Right atrium auricular region (tissue), 2 donors: ENCODE measurements at places on chromosomes 13 and 19. TPM values are rescaled to one million over a fixed set of nuclear protein-coding genes. Genes with fewer than 3 reads are reported as not detected.
A peak's percentile ranks its signal among the peaks of the same experiment; 100 is the strongest.

- DNase-seq, result no peak
- H3K4me3 ChIP-seq, result no peak overlapping the region
- no peaks in the 10 kb centered on the region for H3K27me3 ChIP-seq
These were observed 504.8 kb downstream of the SLITRK1 start for GRCh38 chr13:83377491-83377890.

- H3K4me3 ChIP-seq, result no peak overlapping the region
- no peaks in the 10 kb centered on the region for H3K4me1 ChIP-seq
- H3K27ac ChIP-seq, result no peak overlapping the region
- DNase-seq, result no peak
These were observed 70.2 kb upstream of the ZDHHC20 start for GRCh38 chr13:21529146-21529893.

PCSK4 gene
- 1.0 TPM for total RNA-seq

ANKRD24 gene
- total RNA-seq, result 1.7 TPM

GRCh38 chr13:27830010-27830409 lies 37.7 kb downstream of the GSX1 start:
- no peak overlapping the region for H3K4me3 ChIP-seq
- no peaks in the 10 kb centered on the region for H3K36me3 ChIP-seq
- no peak overlapping the region for H3K27ac ChIP-seq

CERS1 gene
- total RNA-seq, result 0.79 TPM

- H3K27me3 ChIP-seq, result no peaks in the 10 kb centered on the region
- peaks cover 36% of the 10 kb centered on the region for H3K4me1 ChIP-seq
- H3K27ac ChIP-seq, result no peak overlapping the region
- H3K36me3 ChIP-seq, result peaks cover 64% of the 10 kb centered on the region
These were observed 5.2 kb downstream of the UBXN6 start for GRCh38 chr19:4452230-4452990.

JAK3 gene
- total RNA-seq, result 0.93 TPM

DNA sequence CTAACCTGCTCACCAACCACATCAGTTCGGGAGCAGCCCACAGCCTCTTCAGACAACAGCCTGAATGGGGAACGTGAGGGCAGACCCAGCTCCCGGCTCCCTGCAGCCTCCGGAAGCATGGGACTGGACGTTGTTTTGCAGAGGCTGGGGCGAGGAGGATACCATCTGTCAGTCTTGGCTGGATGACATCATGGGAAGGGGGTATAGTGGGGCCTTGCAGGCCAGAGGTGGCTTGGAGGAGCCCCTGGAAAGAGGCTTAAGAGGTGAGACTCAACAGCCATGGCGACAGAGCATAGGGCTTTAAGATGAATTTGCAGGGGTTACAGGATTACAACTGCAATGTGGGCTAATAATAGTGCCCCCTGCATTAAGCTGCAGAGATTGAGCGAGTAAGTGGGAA lies 1.5 kb downstream of the FXYD3 start:
- no peaks in the 10 kb centered on the region for H3K36me3 ChIP-seq
- no peak overlapping the region for H3K27ac ChIP-seq
- H3K4me3 ChIP-seq, result no peak overlapping the region
- H3K4me1 ChIP-seq, result no peaks in the 10 kb centered on the region
- DNase-seq, result no peak

MTUS2 gene
- 34.6 TPM for total RNA-seq

- no peak overlapping the region for H3K4me3 ChIP-seq
- no peaks in the 10 kb centered on the region for H3K4me1 ChIP-seq
- DNase-seq, result no peak
- H3K27me3 ChIP-seq, result no peaks in the 10 kb centered on the region
These were observed 354.9 kb upstream of the SPRY2 start for GRCh38 chr13:80695841-80696240.

GRCh38 chr13:43196750-43197370 lies 173.5 kb downstream of the DNAJC15 start:
- H3K27me3 ChIP-seq, result no peaks in the 10 kb centered on the region
- no peak overlapping the region for H3K27ac ChIP-seq
- H3K4me1 ChIP-seq, result peaks cover 22% of the 10 kb centered on the region
- H3K36me3 ChIP-seq, result no peaks in the 10 kb centered on the region

DNA sequence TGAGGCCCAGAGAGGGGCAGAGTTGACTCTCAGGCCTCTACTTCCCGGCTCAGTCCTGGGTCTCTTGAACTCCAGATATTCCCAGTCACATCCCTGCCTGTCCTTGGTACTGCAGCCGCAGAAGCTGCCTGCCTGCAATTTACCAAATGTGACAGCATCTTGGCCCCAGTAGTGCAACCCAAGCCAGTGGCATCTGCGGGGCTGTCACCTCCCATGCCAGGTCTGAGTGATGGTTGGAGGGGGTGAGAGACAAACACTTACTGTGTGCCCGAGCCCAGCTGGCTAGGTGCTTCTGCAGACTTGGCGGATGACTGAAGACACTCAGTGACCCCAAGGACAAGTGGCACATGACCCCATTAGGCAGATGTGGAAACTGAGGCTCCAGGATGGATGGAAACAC lies 18.4 kb downstream of the ZNRF4 start:
- DNase-seq, result no peak
- no peak overlapping the region for H3K4me3 ChIP-seq
- no peaks in the 10 kb centered on the region for H3K36me3 ChIP-seq
- no peak overlapping the region for H3K27ac ChIP-seq
- H3K27me3 ChIP-seq, result no peaks in the 10 kb centered on the region

ZNF441 gene
- 2.0 TPM for total RNA-seq

GRCh38 chr13:30037766-30038165 lies 187.3 kb upstream of the UBL3 start:
- no peaks in the 10 kb centered on the region for H3K36me3 ChIP-seq
- no peak overlapping the region for H3K27ac ChIP-seq
- no peaks in the 10 kb centered on the region for H3K27me3 ChIP-seq
- no peak for DNase-seq
- no peak overlapping the region for H3K4me3 ChIP-seq
- H3K4me1 ChIP-seq, result no peaks in the 10 kb centered on the region

DNA sequence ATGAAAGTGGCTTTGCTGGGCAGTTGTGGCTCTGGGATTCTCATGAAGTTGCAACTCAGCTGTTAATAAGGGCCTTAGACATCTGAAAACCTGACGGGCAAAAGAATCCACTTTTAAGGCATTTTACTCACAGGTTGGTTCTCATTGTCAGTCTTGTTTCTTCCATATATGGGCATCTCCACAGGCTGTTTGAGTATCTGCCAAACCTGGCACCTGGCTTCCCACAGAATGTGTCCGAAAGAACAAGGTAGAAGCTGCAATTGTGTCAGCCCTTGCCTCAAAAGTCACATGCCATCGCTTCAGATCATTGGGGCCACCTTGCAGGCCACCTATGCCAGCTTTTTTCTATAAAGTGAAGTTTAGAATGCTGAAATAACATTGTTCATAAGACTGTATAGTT lies 102.4 kb downstream of the KCTD12 start:
- H3K36me3 ChIP-seq, result no peaks in the 10 kb centered on the region
- no peak overlapping the region for H3K4me3 ChIP-seq
- no peak for DNase-seq
- no peaks in the 10 kb centered on the region for H3K27me3 ChIP-seq
- no peak overlapping the region for H3K27ac ChIP-seq

SIGLEC12 gene
- total RNA-seq, result not detected

ZIM2 gene
- not detected for total RNA-seq

DNA sequence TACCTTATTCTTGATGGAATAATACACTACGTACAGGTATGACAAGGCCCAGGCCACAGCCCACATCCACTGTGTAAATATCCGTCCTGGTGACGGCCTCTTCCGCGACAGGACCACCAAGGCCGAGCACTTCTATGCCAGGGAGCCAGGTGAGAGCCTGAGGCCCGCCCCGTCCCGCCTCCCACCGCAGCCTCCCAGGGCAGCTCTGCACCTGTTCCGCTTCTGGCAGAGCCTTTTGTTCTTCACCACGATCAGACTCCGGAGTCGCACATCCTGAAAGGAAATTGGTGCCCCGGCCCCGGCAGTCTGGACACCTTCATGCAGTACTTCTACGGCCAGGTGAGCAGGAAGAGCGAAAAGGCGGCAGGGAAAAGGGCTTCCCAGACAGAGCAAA lies 10.6 kb upstream of the ZNF358 start:
- H3K27me3 ChIP-seq, result no peaks in the 10 kb centered on the region
- H3K4me3 ChIP-seq, result no peak overlapping the region
- no peaks in the 10 kb centered on the region for H3K36me3 ChIP-seq
- H3K27ac ChIP-seq, result no peak overlapping the region

- H3K27me3 ChIP-seq, result no peaks in the 10 kb centered on the region
- H3K4me1 ChIP-seq, result peaks cover 56% of the 10 kb centered on the region
- no peaks in the 10 kb centered on the region for H3K36me3 ChIP-seq
- peak overlapping the region; percentile 47 for H3K4me3 ChIP-seq
- H3K27ac ChIP-seq, result peak overlapping the region; percentile 93
These were observed 13.6 kb downstream of the IER2 start for GRCh38 chr19:13163609-13164342.

DNA sequence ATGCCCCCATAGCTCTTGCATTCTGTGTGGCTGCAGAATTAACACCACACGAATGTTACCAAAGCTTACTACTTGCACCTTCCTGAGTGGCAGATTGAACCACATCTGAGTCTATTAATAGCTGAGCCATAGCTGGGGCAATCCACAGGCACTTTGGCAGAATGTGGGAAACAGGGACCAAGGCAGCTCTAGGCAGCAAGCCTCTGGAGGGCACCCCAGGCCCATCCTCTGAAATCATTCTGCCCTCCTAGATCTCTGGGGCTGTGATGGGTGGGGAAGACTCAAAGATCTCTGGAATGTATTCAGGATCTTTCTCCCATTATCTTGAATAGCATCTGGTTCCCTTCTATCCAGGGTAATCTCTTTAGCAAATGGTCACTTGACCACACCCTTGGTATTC lies 139.3 kb downstream of the TNFRSF19 start:
- H3K27ac ChIP-seq, result no peak overlapping the region
- no peaks in the 10 kb centered on the region for H3K4me1 ChIP-seq
- H3K27me3 ChIP-seq, result no peaks in the 10 kb centered on the region
- H3K4me3 ChIP-seq, result no peak overlapping the region
- no peaks in the 10 kb centered on the region for H3K36me3 ChIP-seq
- no peak for DNase-seq

TMC4 gene
- total RNA-seq, result 2.8 TPM

DNA sequence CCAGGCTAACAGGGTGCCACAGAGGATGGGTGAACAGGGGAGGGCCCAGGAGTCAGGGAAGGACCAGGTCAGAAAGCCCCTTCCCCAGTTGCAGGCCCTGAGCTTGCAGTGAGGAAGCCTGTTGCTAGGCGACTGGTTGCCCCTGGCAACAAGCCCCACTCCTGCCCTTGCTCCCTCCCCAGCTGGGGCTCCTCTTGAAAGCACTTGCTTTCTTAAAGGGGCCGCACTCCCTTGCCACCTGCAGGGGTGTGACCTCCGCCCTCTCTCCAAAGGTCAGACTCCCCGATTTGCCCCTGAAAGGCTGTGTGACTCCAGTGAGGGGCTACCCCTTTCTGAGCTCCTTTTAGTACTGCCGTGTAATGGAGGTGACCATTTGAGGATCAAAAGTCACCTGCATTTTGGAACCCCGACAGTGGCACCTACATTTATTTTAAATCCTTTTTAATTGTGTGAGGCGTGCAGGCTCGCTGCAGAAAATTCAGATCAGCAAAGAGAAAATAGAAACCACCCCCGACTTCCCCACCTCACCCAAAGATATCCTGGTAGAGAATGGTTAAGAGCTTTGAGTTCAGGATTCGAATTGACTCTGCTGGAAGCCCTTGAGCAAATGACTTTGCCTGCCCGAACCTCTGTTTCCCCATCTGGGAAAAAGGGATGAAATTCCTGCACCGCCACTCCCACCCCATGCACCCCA lies 4.8 kb downstream of the FCHO1 start:
- no peak for DNase-seq
- no peaks in the 10 kb centered on the region for H3K27me3 ChIP-seq
- H3K27ac ChIP-seq, result no peak overlapping the region
- H3K36me3 ChIP-seq, result no peaks in the 10 kb centered on the region

GRCh38 chr13:64925284-64925683 lies 2304.9 kb downstream of the PCDH9 start:
- no peaks in the 10 kb centered on the region for H3K27me3 ChIP-seq
- H3K36me3 ChIP-seq, result no peaks in the 10 kb centered on the region
- H3K4me1 ChIP-seq, result no peaks in the 10 kb centered on the region
- DNase-seq, result no peak

GRCh38 chr19:7644550-7644877 lies 7.6 kb downstream of the STXBP2 start:
- no peak overlapping the region for H3K4me3 ChIP-seq
- no peaks in the 10 kb centered on the region for H3K4me1 ChIP-seq
- no peak for DNase-seq
- no peaks in the 10 kb centered on the region for H3K27me3 ChIP-seq
- no peak overlapping the region for H3K27ac ChIP-seq

ZNF415 gene
- total RNA-seq, result 24.7 TPM

- no peaks in the 10 kb centered on the region for H3K27me3 ChIP-seq
- no peak overlapping the region for H3K4me3 ChIP-seq
- no peaks in the 10 kb centered on the region for H3K36me3 ChIP-seq
- no peak overlapping the region for H3K27ac ChIP-seq
- H3K4me1 ChIP-seq, result no peaks in the 10 kb centered on the region
- no peak for DNase-seq
These were observed 5.0 kb upstream of the C19orf33 start for GRCh38 chr19:38298821-38299680.
